Astrocyte of the spinal cord (primary cell): ENCODE measurements at places on chromosomes 2 and 18.
A peak's percentile ranks its signal among the peaks of the same experiment; 100 is the strongest.

- DNase-seq = no peak
These were observed 43.6 kb upstream of the INHBB start for GRCh38 chr2:120302301-120302700.

DNA sequence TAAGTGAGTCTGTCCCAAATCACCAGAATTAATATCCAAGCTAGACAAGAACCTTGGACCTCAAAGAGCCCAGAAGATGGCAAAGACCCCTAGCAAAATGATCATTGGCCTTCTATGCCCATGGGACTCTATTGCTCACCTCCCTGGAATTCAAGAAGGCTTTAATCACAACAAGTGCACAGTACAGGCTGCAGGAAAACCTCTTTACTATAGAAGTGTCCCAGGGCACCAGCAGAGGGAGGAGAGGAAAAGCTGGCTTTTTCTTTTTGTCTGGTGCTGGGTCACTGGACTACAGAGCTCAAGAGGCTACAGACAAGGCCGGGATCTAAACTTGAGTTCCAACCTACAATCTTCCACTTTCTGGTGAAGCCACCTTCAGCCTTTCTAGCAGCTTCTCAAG is 88.3 kb upstream of the PPP1CB start:
- DNase-seq = peak; percentile 67

DNA sequence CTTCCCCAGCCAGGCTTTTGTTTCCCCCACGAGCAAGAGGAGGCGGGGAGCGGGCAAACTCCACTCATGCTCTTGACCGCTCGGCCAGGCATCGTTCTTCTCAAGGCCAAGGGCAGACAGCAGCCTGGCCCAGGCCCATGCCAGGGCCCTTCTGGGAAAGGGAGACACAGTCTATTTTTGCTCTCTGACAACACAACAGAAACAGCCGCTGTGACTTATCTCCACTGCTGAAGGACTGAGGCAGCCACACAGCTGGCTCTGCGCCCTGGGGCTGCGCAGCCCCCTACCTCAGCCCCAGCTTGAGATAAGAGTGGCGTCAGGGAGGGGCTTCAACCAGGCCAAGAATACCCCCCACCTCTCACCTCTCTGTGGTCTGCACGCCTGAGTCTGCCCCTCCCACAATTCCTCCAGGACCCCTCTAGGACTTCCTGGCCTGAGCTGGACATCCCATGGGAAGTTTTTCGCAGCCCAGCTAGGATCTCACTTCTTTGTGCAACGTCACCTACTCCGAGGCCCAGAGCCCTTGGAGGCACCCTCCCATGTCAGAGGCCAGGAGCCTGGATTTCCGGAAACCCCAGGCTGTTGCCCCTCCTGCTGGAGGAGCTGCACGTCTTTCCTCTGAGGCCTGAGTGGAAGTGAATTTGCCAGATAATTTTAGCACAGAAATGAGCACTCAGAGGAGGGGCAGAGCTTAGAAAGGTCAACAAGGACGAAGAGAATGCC is 118.9 kb upstream of the OTOS start:
- no peak for DNase-seq

- DNase-seq = no peak
These were observed 137.6 kb upstream of the HNMT start for GRCh38 chr2:137826373-137827372.

DNA sequence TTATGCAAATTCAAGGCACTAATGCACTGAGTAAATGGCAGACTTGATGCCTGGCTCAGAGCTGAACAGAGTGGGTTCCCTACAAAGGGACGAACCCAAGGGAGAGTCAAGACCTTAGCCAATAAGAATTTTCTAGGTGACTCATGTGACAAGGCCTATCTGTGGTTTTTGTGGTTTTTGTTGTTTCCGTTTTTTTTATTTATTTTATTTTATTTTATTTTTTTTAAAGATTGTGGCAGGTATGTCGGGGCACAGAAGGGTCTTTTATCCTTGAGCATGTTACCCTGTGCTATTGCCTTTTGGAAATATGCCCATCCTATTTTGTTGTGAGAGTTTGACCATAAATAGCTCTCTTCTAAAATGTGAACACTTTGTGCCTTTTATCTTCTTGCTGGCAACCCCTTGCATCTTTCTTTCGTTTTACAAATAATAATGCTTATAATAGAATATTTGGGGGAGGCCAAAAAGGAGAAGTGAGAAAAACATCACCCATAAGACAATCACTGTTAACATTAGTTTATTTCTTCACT is 113.4 kb upstream of the AQP4 start:
- DNase-seq = no peak

DNA sequence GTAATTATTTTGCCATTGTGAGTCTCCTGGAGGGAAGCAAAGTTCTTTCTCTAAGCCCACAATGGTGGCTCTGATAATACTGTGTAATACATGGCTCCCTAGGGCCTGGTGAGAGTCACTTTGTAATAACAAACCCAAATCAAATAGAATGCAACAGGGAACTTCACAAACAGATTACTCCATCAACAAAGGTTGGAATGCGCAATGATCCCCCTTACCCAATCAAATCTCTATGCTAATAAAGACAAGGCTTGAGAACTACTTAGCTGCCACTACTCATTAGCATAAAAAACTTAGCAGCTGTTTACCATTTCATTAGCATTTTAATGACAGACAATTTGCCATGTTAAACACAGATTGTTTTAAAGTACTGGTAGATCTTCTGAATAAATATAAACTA is 285.6 kb upstream of the SESTD1 start:
- no peak for DNase-seq

- DNase-seq = no peak
These were observed 72.9 kb upstream of the PARD3B start for GRCh38 chr2:204472375-204472774.

DNA sequence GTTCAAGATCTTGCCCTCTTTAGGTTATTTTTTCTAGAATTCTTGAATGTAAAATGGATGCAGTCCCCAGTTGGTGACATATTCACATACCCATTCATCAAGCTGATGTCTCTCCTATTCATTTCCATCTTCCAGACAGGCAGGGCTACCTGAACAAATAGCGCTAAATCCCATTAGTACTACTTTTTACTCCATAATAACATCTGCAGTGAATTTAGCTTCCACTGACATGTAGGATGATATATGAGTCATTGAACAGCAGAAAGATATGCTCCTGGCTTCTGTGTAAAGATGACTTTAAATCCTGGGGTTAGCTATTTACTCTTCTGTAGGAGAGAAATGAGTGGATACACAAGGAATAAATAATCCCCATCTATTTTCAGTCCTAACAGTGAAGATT is 194.7 kb downstream of the RND3 start:
- DNase-seq = no peak

- peak; percentile 28 for DNase-seq
These were observed 297.6 kb downstream of the CDH7 start for GRCh38 chr18:66048406-66048805.

DNA sequence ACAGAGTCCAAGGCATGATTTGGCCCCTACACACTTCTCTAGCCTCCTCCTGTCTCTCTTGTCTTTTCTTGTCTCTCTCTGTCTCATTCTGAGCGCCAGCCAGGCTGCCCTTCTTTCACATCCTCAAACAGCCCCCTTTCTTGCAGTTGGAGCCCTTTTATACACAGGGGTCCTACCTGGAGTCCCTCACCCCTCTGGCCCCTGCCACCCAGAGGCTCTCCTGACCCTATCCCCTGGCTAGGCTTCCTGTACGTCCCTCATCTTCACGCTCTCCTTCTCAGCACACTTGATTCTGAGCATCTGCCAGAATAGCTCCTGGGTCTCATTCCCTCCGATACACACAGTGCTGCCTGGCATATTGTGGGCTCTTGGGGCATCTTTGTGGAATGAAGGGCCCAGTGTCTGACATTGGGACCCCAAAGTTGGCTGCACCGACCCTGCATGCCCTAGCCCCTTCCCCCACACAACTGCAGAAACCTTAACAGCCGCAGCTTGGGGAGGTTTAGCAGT is 261.9 kb downstream of the DYSF start:
- DNase-seq = no peak

DNA sequence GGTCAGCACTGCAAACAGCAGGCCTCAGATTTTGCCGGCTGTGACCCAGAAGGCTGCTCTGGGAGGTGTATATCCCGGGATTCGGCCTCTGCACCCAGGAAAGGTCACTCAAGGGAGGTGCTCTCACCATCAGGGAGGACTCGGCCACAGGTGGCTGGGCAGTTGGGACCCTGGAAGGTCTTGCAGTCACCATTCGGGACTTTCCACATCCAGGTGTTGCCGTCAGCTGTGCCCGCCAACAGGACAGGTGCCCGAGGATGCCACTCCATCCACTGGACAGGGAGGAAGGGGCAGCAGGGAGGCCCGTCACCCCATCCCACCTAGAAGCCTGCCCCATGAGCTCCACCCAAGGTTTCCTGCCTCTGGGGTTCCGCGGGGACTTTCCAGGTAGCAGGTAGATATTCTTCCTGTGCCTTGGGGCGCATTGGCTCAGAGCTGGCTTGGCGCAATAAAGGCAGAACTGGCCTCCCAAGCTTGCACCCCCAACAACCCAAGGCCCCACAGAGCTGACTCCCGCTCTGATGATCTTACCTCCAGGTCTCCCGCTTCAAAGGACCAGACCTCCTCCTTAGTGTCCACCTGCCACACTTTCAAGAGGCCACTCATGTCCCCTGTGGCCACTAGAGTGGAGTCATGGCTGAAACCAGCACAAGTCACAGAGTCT is 3.5 kb downstream of the AAMP start:
- DNase-seq = no peak

DNA sequence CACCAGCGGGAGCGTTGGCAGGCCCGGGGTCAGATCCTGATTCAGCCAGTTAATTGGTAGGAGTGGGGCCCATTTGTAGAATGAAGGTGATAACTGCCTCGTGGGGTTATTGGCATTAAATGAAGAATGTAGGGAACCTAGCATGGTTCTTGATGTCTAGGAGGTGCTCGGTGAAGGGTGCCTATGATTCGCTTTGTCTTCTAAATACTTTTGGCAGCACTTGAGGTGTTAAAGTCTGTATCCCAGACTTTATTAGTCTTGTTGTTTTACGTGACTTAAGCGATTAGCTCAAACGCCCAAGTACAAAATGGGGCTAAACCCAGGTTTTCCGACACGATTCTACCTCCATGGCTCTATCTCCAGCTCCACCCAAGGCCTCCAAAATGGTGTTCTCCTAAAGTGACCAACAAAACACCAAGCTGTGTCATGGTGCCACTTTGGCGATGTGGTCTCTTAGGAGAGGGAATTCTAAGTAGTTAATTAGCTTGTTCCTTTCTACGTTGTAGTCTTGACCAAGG is 980 bp upstream of the PPP4R1 start:
- peak; percentile 17 for DNase-seq

DNA sequence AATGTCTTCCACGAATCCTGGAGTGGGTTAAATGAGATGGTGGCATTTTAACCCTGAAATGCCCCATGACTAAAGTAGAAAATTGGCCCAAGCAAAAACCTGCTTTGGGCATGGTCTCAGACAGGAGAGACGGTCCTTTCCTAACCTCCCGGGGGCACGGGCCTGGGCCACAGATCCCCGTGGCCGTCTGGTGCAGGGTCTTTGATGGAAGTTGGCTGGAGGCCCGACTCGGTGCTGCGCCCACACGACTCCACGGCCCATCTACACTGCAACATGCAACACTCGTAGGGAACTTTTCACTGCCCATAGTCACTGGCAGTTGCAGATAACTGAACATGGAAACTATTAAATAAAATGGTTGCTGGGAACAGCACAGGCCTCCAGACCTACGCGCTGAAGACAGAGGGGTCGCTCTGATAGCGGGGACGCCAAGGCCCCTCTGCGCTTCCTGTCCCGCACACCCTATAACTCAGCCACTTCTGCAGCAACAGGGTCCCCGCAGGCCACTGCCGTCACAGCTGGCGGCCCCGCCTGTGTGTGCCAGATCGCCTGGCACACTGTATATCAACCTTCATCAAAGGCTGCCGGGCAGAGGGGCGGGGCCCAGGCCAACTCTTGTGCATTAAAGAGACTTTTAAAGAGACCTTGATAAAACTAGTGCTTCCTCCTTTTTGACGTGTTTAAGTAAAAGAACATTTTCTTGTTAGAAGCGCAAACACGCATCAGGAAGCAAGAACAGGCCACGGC is 214.1 kb downstream of the TWIST2 start:
- no peak for DNase-seq

GRCh38 chr2:113886479-113887008 is 3.3 kb upstream of the ACTR3 start:
- peak; percentile 80 for DNase-seq
